ENCODE measurements at places on chromosomes 1 and 21.
A peak's percentile ranks its signal among the peaks of the same experiment; 100 is the strongest.

- DNase-seq: no peak
Observed at GRCh38 chr1:176157995-176158394, 49.1 kb downstream of the COP1 start.

GRCh38 chr1:223102797-223103533, 40.1 kb downstream of the TLR5 start:
- no peak for DNase-seq

GRCh38 chr1:7503691-7504437, 267.2 kb upstream of the VAMP3 start:
- no peak for DNase-seq

DNA sequence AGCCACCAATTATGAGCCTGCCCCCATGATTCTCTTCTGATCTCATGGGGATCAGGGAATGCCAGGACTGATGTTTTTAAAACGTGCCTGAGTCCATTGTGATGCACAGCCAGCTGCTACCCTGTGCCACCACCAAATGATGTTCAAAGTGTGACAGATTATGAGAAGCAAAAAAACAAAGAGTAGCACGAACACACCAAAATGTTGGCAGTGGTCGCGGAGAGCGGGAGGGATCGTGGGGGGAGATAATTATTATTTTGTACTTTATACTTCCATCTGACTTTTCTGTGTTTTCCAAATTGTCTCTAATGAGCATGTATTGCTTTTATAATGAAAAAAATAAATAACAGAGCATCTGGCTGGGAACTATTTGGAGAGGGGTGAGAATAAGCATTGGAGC, 50.5 kb downstream of the EPHB2 start:
- DNase-seq: no peak

DNA sequence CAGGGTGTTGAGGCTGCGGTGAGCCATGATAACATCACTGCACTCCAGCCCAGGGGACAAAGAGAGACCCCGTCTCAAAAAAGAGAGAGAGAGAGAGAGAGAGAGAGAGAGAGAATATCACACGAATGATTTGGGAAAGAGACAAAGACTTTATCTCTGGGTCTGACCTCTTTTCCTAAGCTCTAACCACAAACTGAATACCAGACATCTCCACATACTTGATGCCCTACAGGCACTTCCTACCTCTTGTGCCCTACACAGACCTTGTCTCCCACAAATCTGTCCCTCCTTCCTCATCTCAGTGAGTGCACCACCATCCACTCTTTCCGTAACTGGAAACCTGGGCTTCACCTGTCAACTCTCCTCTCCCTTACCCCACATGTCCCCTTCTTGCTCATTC, 27.0 kb upstream of the PTCH2 start:
- no peak for DNase-seq

GRCh38 chr1:79945391-79945790, 938.9 kb upstream of the ADGRL4 start:
- no peak for DNase-seq

- DNase-seq: no peak
Observed at GRCh38 chr1:65508051-65508450, 87.6 kb downstream of the LEPR start.

GRCh38 chr1:119935373-119935772, 39.1 kb upstream of the ADAM30 start:
- DNase-seq: no peak

GRCh38 chr1:76317299-76317900, 242.9 kb downstream of the ST6GALNAC3 start:
- DNase-seq: no peak

GRCh38 chr1:43565600-43566360, 35.1 kb downstream of the PTPRF start:
- DNase-seq: no peak

GRCh38 chr1:18341291-18342069, 139.2 kb upstream of the KLHDC7A start:
- no peak for DNase-seq

GRCh38 chr1:202725526-202725925, 15.3 kb upstream of the SYT2 start:
- no peak for DNase-seq

- peak; percentile 74 for DNase-seq
Observed at GRCh38 chr1:869499-870244, 54.1 kb upstream of the SAMD11 start.

DNA sequence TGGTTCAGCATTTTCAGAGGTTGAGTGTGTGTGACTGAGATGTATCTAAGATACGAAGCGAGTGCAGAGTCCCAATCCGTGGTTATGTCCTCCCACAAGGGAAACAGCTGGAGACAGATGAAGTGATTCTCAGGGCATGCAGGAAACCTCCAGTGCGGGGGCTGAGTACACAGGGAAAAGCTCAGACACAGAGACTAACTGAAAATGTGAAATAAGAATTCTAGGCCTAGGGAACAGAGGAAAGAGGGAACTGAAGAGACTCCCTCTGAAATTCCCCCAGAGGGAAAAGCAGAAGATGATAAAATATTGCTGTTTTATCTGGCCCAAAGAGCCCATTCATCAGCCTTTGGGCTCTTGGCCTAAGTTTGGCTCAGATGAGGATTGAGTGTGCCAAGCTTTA, 116.8 kb downstream of the LRRC53 start:
- no peak for DNase-seq

- no peak for DNase-seq
Observed at GRCh38 chr1:86753700-86754099, 49.3 kb downstream of the SH3GLB1 start.

- DNase-seq: no peak
Observed at GRCh38 chr21:42500736-42501135, 4.7 kb upstream of the RSPH1 start.

DNA sequence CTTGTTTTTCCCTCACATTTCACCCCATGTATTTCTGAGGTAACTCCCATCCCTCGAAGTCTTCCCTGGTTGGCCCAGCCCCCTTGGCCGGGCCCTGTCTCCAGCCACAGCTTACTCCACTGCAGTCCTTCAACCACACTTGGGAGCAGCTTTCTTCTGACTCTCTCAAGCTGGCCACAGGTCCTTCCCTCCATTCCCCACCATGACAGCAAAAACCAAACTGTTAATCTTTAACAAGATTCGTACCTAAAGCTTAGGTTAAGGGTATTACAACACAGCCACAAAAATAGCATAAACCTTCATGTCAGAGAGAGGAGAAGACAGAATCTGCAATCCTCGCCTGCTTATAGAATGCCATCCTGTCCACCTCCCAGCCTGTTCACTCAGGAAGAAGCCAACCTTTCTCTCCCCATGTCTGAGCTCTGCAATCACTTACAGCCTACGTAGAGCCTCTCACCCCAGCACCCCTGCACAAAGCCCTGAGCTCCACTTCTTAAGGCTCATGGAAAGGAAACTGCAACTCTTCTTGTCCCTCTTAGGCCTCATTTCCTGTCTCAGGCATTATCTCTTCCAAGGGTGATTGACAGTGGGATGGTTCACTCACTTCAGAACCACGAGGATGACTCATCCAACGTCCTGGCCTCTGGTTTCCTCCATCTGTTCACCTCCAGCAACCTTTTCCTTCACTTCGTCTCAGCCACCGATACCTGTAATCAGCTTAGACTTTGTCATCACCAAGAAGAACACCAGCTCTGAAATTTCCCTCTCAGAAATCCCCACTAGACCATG, 72.8 kb downstream of the CD2 start:
- DNase-seq: no peak

DNA sequence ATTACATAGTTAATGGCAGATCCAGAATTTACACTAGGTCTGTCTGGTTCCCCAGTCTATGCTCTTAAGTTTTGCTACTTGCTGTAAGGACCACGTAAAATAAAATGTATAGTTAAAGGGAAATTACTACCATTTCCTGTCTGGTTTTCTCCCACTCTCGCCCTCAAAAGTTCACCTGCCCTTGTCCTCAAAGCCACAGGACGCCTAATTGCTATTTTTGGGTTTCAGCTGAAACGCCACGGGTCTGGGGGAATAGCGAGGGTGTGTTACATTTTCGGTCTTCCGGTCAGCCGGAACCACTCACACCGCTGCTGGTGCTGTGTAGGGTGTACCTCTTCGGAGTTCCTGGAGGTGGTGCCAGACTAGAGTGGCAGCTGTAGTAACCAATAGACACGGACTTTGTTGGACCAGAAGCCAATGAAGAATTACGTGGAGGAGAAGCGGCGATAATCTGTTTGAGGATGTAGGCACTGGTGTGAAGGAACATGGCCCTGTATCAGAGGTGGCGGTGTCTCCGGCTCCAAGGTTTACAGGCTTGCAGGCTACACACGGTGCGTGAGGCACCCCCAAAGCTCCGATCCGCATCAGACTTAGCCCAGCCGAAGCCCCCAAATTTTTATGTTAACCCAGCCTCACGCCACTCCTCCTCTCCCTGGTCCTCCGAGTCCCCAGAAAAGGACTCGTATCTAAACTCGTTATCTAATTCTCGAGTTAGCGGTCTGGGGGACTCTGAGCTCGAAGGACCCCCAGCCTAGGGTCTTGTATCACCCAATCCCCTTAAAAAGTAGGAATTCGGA, at the start of gene TARS2:
TSS of gene TARS2 (plus strand) at position 454 of the 797 bp plus-strand sequence. CDS start at position 486, 32 bp downstream.
- peak; percentile 87 for DNase-seq

GRCh38 chr1:67137307-67137753, 2.6 kb upstream of the C1orf141 start:
- DNase-seq: no peak

GRCh38 chr1:162943622-162944021, 82.6 kb upstream of the CCDC190 start:
- DNase-seq: no peak

- DNase-seq: no peak
Observed at GRCh38 chr1:180805316-180805715, 107.4 kb upstream of the KIAA1614 start.

DNA sequence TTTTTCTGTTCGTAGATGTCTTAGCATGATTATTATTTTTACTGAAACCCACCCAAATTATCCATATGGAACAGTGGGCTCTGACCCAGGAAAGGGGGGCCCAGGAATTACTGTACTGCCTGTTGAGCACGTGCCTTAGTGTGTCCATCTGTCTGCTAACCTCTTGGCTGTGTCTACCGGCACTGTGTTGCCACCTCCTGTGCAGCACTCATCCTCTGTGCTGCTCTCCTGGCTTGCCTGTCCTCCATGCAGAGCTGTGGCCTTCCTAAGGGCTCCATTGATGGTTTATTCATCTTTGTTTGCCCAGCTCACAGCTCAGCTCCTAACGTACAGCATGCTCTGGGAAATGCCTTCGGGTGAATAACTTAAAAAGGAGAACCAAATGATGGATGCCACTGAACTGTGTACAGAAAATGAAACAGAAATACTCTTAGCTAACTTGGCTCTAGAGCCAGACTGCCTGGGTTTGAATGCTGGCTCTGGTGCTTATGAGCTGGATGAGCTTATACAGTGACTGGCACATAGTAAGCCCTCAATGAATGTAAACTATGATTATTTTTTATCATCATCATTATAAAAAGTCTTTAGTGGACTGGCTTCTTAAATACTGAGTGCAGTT, 11.4 kb upstream of the RPTN start:
- DNase-seq: no peak

GRCh38 chr1:28058971-28059878, 29.2 kb downstream of the EYA3 start:
- no peak for DNase-seq

DNA sequence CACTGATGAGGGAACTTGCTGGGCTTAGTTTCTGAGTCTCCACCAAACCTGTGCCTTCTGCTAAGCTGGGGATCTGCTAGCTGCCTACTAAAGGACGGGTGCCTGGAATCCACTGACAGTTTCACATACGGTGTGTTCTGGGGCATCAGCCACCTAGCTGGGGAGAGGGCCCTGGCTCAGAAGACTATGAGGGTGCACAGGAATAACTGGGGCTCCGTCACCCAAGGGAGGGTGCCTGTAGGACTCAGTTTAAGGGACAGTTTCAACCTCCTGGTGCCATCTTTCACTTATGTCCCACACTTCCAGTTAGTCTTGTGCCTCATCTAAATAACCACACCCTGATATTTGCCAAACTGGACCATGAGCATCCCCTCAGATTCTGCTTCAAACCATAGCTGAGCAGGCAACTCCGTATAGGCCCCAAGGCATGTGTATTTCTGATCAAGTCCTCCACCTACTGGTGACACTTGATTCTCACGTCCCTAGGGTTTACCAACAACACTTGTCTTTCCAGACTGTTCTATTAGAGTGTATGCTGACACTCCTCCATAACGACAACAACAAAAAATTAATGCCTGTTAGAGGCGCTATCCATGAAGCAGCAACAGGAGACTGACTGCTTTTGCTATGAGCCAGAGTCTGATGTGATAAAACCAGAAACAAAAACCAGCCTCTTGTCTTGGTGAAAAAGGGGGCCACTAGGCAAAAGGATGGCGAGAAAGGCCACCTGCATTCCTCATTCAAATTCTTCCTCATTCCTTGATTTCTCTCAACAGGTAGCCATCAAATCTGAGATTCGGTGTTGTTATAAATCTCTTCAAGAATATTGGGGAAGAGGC, 55.0 kb upstream of the PAXBP1 start:
- no peak for DNase-seq

- no peak for DNase-seq
Observed at GRCh38 chr1:8443558-8444194, 125.8 kb downstream of the SLC45A1 start.

GRCh38 chr1:29124366-29125236, 898 bp upstream of the TMEM200B start:
- no peak for DNase-seq

DNA sequence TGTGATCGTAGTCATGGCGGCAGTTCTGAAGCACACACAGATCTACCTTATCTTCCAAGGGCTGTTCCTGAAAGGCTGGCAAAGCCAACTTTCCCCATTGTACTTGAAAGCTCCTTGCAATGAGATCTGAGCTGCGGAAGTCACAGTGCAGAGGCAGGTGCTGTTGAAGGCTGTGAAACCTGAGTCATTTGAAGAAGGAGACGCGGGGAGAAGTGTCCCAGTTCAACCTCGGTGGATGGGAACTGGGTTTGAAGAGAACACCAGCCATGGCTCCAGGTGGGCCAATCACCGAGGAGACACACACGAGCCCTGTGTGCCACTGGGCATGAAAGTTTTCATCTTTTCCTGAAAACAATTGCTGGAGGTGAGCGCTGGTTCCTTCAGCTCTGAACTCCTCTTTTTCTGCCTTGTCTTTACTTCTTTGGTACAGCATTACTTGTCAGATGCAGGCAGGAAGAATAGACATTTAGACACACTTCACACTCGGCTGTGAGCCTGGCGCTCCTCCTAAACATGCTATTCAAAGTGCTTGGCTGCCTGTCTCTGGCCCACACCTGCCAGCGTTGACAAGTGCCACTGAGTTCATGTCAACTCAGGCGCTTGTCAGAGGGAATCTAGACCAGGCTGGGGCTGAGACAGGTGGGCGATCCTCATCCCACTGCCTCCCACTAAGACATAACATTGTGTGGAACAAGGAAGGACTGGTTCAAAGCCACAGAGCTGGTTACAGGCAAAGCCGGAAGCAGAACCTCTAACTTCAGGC, 25.7 kb upstream of the PDE9A start:
- DNase-seq: no peak
